ENCODE measurements at places on chromosomes 6 and 20.

- no peak for DNase-seq
Measured at GRCh38 chr6:28634411-28634760, 108.7 kb downstream of the GPX5 start.

DNA sequence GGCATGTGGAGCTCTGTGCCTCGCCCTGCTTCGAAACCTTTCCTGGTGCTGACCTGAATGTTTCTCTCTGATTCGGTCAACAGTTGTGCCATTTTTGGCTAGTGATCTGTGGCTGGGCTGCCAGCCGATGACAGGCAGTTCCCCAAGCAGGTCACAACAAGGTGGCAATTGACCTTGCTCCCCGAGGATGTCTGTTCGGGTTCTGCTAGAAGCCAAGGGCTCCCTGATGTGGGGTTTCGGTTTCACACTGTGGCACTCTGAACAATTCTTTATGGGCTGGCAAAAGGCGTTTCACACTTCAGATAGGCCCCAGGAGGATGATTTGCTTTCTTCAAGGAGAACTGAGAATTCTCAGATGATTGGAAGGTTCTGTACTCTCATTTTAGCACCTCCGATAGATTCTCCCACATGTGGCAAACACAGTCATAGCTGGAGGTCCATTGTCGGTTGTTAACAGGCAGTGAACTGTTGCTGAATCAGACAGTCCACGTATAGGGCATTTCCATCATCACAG, 135.6 kb downstream of the SLC24A3 start:
- DNase-seq = no peak

- no peak for DNase-seq
Measured at GRCh38 chr20:48193627-48194425, 408.5 kb upstream of the SULF2 start.

- DNase-seq = peak; percentile 69
Measured at GRCh38 chr20:48722737-48723191, 105.0 kb downstream of the PREX1 start.
